ENCODE measurements at places on chromosomes 3 and 15.

GRCh38 chr15:38864827-38865581 lies 300.4 kb upstream of the RASGRP1 start:
- DNase-seq: no peak

- no peak for DNase-seq
Measured at GRCh38 chr3:138902171-138902570, 44.8 kb downstream of the FOXL2 start.

GRCh38 chr3:43161684-43162229 lies 55.9 kb upstream of the POMGNT2 start:
- DNase-seq: no peak

DNA sequence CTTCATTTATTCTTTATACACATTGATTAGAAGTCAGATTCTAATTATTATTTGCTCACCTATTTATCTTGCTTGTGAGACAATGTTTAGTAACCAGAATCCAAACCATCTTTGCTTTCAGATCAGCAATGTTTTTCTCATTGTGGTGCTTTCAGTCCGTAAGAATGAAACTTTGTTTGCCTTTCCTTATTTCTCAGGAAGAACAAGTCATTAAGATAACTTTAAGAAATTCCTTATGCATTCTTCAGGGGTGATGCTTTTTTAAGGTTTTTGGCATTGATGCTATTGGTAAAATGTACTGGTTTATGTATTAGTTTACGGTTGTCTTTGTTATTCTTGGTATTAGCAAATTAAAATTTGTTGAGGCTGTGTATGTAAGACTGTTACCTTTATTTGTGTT lies 120.8 kb upstream of the POU1F1 start:
- DNase-seq: no peak

DNA sequence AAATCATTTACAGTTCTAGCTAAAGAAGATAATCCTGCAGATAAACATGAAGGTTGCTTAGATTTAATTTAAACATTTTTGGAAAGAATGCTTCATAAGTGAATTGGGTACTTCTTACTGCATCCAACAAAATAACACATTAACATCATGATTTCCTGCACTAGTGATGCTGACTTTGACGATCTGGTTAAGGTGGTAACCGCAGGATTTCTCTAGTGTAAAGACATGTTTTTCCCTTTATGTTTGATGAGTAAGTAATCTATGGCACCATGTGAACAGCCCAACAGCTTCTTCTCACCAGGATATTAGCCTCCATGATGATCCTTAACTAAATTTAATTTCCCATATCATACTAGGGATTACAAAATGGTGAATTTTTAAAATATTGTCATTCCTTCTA lies 14.1 kb downstream of the SPPL2A start:
- DNase-seq: no peak

DNA sequence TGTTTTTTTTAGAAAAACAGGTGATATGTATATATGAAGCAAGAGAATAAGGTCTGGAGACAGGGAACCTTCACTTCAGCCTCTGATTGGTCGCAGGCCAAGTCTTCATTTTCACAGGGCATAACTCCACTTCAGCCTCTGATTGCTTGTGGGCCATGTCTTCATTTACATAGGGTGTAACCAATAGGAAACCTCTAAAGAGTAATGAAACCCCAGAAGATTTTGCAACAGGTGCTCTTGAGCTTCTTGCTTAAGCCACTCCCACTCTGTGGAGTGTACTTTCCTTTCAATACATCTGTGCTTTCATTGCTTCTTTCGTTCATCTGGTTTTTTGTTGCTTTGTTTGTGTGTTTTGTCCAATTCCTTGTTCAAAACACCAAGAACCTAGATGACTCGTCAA lies 22.6 kb upstream of the SCG3 start:
- DNase-seq: no peak

GRCh38 chr3:142273501-142273900 lies 48.1 kb upstream of the GK5 start:
- DNase-seq: no peak

- no peak for DNase-seq
Measured at GRCh38 chr3:100209948-100210771, 50.6 kb upstream of the TBC1D23 start.

- DNase-seq: no peak
Measured at GRCh38 chr3:193971966-193972365, 164.0 kb upstream of the HES1 start.

DNA sequence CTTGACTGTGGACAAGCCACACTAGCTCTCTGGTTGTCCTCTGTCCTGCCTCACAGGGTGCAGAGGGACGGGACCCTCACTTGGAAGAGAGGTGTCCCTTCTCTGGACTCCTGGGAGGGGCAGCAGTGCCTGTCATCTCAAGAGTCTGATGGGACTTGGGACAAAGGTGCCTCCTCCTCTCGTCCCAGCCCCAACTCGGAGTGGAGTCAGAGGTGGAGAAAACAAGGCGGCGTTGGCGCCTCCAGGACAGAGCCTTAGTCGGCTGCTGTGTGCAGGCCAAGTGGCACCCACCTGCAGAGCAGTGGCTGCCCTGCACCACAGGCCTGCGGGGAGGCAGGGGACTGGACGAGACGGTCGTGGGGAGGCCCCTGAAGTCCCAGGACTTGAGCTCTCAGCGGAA lies 9.4 kb upstream of the SEC13 start:
- DNase-seq: no peak

DNA sequence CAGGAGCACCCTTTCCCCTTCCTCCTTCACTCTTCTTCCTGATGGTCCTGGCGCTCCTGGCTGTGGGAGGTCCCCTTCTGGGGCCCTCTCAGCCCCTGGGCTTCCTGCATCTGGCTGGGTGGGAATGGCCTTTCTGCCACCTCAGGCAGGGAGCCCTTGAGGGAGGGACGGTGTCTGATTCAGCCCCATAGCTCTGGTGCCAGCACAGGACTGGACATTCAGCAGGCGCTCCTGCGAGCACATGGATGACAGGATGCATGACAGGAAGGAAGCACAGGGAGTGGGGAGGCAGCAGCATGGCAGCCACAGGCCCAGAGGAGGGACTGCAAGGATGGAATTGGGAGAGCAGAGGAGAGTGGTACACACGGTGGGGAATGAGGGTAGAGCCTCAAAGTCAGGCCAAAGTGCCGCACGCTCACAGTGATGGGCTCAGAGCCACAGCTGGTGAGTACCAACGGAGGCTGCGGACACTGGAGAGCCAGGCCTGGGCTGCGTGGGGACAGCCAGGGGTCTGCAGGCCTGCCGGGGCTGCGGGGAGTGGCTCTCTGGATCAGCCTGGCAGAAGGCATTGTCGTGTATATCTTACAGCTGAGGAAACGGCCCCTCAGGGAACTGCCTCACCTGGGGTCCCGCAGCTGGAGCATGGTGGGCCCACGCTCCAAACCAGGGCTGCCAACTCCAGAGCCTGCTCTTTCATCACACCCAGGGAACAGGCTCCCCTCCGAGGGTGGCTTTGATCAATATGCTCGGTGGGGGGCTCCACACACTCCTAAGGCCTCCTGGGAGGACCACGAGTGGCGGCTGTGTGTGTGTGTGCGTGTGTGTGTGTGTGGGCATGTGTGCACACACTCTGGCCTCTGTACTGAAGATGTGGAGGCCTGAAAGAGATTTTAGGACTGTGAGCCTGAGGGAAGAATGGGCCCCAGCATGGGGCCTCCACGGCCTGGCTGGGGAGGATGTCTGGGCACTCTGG lies 51.4 kb upstream of the CTSH start:
- DNase-seq: no peak

- DNase-seq: no peak
Measured at GRCh38 chr3:8938021-8938420, 25.3 kb downstream of the RAD18 start.

- no peak for DNase-seq
Measured at GRCh38 chr15:82936966-82937711, 15.4 kb downstream of the HOMER2 start.

GRCh38 chr3:194375473-194376240 lies 6.1 kb upstream of the LRRC15 start:
- DNase-seq: no peak

GRCh38 chr3:152299249-152299976 lies 30.7 kb downstream of the MBNL1 start:
- DNase-seq: peak; percentile 56

GRCh38 chr3:190260301-190260700 lies 61.9 kb downstream of the CLDN1 start:
- no peak for DNase-seq

- DNase-seq: no peak
Measured at GRCh38 chr3:62600033-62600432, 226.7 kb upstream of the FEZF2 start.

DNA sequence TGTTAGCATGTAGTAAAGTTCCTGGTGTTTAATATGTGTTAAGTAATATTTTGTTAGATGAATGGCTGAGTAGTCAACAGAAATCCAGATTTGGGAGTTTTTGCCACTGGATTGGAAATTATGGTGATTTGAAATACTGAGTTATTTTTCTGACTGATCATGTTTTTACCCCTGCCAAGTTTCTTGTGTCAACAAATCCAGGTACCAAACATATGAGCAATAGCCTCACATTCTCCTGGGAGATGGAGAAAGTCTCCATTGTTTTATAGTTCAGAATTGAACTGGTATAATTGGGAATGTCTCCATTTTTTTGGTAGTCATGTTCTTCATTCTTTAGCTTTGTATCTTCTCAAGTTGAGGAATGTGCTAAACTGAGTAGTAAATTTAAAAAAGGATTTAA lies 767.2 kb upstream of the LMCD1 start:
- DNase-seq: no peak

GRCh38 chr3:57963811-57964346 lies 44.3 kb upstream of the FLNB start:
- DNase-seq: no peak

DNA sequence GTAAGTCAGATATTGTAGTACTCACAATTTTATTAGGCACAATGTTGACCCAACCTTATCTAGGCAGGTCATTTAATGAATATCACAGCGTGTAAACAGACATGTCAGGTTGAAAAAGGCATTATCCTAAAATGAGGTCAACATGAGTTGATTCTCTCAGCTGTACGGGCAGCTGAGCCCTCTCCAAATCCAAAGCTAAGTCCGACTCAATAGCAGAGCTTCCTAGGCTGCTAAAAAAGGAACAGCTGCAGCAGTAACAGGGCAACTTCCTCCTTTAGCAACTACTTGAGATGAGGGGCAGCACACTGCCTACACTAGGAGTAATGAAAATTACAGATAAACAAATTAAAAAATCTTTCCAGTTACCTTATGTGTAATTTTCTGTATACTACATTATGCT lies 189.2 kb downstream of the CADM2 start:
- no peak for DNase-seq

Data from T-helper 22 cell (primary cell).